ENCODE measurements at places on chromosomes 5 and 9. TPM values are rescaled to one million over a fixed set of nuclear protein-coding genes. Genes with fewer than 3 reads are reported as not detected.

The TMEM252 gene
- polyA plus RNA-seq, result not detected

The TPPP gene
- polyA plus RNA-seq, result 0.36 TPM

The SPINK7 gene
- not detected for polyA plus RNA-seq

DNA sequence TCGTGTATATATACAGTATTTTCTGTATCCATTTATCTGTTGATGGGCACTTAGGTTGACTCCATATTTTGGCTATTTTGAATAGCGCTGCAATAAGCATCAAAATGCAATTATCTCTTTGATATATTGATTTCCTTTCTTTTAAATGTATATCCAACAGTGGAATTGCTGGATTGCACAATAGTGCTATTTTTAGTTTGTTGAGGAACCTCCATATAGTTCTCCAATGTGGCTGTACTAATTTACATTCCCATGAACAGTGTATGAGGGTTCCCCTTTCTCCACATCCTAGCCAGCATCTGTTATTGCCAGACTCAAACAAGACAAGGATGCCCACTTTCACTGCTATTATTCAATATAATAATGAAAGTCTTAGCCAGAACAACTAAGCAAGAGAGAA lies 9.1 kb upstream of the CTXN3 start:
- no peak for DNase-seq

DNA sequence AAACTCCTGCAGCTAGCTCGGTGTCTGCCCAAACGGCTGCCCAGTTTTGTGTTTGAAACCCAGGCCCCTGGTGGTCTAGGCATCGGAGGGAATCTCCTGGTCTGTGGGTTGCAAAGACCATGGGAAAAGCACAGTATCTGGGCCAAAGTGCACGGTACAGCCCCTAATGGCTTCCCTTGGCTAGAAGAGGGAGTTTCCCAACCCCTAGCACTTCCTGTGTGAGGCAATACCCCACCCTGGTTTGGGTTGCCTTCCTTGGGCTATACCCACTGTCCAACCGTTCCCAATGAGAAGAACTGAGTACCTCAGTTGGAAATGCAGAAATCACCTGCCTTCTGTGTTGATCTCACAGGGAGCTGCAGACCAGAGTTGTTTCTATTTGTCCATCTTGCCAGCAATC lies 41.8 kb downstream of the CAVIN4 start:
- DNase-seq, result no peak

- DNase-seq, result no peak
Observed at GRCh38 chr5:178363501-178364325, 131.1 kb upstream of the PHYKPL start.

- DNase-seq, result no peak
Observed at GRCh38 chr5:33994845-33995244, 10.4 kb upstream of the SLC45A2 start.

Data from CD4-positive, alpha-beta memory T cell (primary cell).